Caki2 (cell line): ENCODE measurements at places on chromosomes 12 and 14. TPM values are rescaled to one million over a fixed set of nuclear protein-coding genes. Genes with fewer than 3 reads are reported as not detected.

The SERPINA5 gene
- 0.03 TPM in 1 of 2 replicates, not detected in the other for total RNA-seq

The PLEKHG3 gene
- 48.3 and 99.4 TPM in 2 replicates for total RNA-seq

The FOXM1 gene
- total RNA-seq, result 18.1 and 30.1 TPM in 2 replicates

The RFX4 gene
- not detected in 2 replicates for total RNA-seq

The RAB35 gene
- 36.4 and 43.5 TPM in 2 replicates for total RNA-seq

The TMEM52B gene
- total RNA-seq, result 2.8 TPM in 1 of 2 replicates, not detected in the other

The SENP1 gene
- total RNA-seq, result 18.4 and 23.3 TPM in 2 replicates

The SCNN1A gene
- total RNA-seq, result 0.12 and 5.7 TPM in 2 replicates

The SFSWAP gene
- 17.4 and 18.1 TPM in 2 replicates for total RNA-seq

The PRKD1 gene
- 5.1 and 10.3 TPM in 2 replicates for total RNA-seq

The P2RX7 gene
- 0.93 and 1.2 TPM in 2 replicates for total RNA-seq

The RTN1 gene
- total RNA-seq, result not detected in 2 replicates

The RNASE9 gene
- not detected in 2 replicates for total RNA-seq

The PAX9 gene
- total RNA-seq, result 0.29 and 0.34 TPM in 2 replicates

The FAM181A gene
- not detected in 2 replicates for total RNA-seq

The TAPBPL gene
- total RNA-seq, result 3.1 and 20.5 TPM in 2 replicates

The ACSM4 gene
- not detected in 2 replicates for total RNA-seq

The CAPS2 gene
- total RNA-seq, result 2.8 and 5.8 TPM in 2 replicates

The NPFF gene
- total RNA-seq, result not detected in 2 replicates

The MIP gene
- total RNA-seq, result not detected in 2 replicates

The NINJ2 gene
- not detected in 2 replicates for total RNA-seq

The DIO2 gene
- not detected in 2 replicates for total RNA-seq

The MYF5 gene
- total RNA-seq, result not detected in 2 replicates

The KCNJ8 gene
- 0.64 and 1.4 TPM in 2 replicates for total RNA-seq

The KRT7 gene
- total RNA-seq, result 122 and 152 TPM in 2 replicates

The IAPP gene
- total RNA-seq, result not detected in 2 replicates

The OTX2 gene
- total RNA-seq, result not detected in 2 replicates

The ALDH1L2 gene
- total RNA-seq, result 1.2 and 1.3 TPM in 2 replicates

The DTD2 gene
- 21.2 and 40.4 TPM in 2 replicates for total RNA-seq

The BBOF1 gene
- 0.87 and 1.5 TPM in 2 replicates for total RNA-seq

The FGF6 gene
- not detected in 2 replicates for total RNA-seq

The TIGAR gene
- 11.1 and 13.4 TPM in 2 replicates for total RNA-seq

The HOXC12 gene
- total RNA-seq, result not detected in 2 replicates

The TAS2R30 gene
- total RNA-seq, result not detected in 2 replicates

The GPR84 gene
- total RNA-seq, result not detected in 2 replicates

The SRGAP1 gene
- 7.6 and 30.0 TPM in 2 replicates for total RNA-seq

The MANSC4 gene
- not detected in 2 replicates for total RNA-seq

The STXBP6 gene
- 12.0 and 14.9 TPM in 2 replicates for total RNA-seq
